NCI-H1417 treated with DMSO at 0.1 percent for 48 hours (cell line): ENCODE measurements at places on chromosomes 1 and 21.

GRCh38 chr1:81437649-81438048 is 363.1 kb upstream of the ADGRL2 start:
- DNase-seq = no peak

GRCh38 chr1:204289280-204289679 is 70.4 kb downstream of the PLEKHA6 start:
- DNase-seq = no peak

DNA sequence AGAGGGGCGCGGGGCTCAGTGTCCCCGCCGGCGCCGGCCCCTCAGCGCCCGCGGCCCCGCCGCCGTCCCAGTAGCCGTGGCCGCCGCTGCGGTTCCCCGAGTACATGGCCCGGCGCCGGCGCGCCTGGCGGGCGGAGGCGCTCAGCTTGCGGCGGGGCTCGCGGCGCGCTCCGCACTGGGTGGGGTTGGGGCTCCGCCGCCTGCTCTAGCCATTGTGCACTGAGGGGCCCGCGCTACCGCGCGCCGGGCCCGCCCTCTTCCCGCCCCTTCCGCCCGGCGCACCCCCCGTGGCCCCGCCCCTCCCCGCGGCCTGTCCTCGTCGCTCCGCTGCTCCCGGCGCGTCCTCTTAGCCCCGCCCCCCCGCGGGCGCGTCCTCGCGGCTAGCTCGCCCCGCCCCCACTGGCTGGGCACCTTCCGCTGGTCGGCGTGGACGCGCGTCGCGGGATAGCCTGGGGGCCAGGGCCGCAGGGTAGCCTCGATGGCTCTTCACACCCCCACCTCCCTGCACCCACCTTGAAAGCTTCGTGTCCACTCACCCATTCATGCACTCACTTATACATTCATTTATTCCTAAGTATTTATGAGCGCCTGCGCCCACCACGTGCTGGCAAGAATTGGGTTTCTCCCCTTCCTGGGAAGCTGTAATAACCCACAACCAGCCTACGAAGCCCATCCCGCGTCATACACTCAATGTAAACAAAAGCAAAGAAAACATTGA is at the start of the genes CHML and OPN3:
Gene CHML (minus strand): TSS at position 221 of the 718 bp plus-strand sequence. CDS start 4,603 bp downstream, outside the sequence.
Gene OPN3 (minus strand): TSS at position 221 of the 718 bp plus-strand sequence. CDS start 115 bp downstream, at position 106.
- DNase-seq = no peak

DNA sequence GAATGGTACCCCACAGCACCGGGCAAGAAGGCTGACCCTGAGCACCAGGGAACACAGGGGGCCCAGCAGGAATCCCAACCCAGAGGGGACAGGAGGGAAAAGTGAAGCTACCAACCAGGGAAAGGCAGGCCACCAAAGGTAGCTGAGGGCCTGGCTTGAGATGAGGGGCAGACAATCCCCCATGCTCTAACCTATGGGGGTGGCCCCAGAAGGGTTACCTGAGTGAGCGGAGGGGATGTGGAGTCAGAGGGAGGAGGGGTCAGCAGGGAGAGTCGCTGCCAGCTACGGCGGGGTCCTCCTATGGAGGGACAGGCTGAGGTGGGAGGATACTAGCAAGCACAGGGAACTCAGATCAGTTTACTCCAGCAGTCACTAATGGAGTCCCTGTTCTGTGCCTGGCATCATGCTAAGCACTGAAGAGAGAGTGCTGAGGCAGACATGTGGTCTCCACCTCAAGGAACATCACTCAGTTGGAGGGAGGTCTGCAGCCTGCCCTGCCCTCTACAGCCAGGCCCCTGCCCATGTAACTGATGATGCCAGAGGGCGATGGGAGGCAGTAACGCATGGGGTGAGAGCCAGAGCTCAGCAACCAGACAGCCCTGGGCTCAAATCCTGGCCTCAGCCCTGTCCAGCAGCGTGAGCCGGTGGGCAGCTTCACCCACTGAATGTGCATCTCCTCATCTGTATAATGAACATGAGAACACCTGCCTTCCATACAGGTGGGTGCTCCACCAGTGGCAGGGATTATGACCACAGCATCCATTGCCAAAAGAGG is 21.3 kb downstream of the CYB5RL start:
- DNase-seq = no peak

- peak; percentile 94 for DNase-seq
These were observed 3.5 kb upstream of the ARID1A start for GRCh38 chr1:26692211-26692792.

DNA sequence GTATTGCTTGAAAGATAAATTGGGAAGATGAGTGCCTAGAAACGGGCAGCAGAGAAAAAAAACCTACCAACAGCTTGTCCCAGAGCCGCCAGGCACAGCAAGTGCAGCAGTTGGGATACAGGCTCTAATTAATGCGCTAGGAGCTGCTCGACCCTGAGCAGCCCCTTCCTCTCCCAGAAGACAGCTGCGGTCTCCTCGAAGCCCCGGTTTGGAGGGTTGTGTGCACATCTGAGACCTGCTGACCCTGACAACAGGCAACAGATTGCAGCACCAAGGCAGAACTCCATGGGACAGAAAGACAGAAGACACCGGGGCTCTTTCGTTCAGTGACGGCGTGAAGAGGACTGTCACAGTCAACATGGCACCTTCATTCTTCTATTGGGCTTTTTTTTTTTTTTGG is 101.4 kb downstream of the TSEN15 start:
- no peak for DNase-seq

DNA sequence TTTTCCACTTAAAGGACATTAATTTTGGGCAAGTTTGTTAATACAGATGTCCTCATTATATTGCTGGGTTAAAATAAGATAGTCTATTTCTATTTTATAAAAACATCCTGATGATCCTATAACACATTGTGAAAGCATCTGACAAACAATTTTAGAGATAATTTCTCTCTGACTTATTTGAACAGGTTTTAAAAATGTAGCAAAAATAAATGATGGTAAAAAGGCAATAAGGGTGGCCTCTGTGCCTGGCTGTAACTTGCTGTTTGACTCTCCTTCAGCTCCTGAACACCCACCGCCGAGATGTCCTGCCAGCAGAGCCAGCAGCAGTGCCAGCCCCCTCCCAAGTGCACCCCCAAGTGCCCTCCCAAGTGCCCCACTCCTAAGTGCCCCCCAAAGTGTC is at the start of gene LCE1A:
Gene LCE1A (plus strand): TSS at position 301 of the 400 bp plus-strand sequence. CDS start 0 bp downstream, at position 301.
- no peak for DNase-seq

GRCh38 chr1:107000902-107001301 is 55.6 kb upstream of the PRMT6 start:
- DNase-seq = no peak

GRCh38 chr1:151474745-151475144 is 15.5 kb upstream of the POGZ start:
- DNase-seq = no peak

- DNase-seq = no peak
These were observed 34.0 kb downstream of the ST6GALNAC5 start for GRCh38 chr1:76901158-76901767.

GRCh38 chr1:187038784-187039183 is 210.0 kb downstream of the PLA2G4A start:
- DNase-seq = no peak

DNA sequence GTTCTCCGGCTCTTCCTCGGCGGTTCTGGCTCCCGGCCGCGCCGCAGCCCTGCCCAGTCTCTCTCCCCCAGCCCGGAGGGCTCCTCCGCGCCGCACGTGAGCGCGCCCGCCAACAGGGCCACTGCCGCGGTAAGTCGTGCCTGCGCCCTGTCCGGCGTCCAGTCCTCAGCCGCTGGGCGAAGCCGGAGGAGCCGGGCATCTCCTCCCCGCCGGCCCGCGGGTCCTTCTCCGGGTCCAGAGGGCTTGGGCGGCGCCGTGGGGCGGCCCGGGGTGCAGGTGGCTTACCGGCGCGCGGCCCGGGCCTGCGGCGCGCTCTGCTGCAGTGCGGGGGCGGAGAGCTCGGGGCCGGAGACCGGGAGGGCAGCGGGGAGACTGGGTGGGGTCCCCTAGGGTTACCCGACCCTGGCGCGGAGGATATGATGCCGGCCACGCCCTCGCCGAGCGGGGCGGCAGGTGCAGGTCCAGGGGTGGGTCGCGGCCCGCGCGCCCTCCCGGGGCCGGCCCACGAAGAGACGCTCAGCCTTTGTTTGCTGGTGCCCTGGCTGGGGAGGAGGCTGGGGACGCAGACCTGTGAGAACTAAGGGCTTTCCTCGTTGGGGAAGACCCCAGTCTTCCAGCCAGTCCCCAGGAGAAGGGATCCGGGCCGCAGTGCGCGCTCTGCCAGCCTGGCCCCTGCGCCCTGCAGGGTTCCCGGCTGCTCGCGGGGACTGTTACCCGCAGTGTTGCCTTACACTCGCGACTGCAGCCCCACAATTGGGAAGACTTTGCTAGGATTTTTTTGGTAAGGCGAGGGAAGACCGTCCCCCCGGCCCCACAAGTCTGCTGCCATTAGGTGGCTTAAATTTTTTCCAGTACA is at the start of gene DOP1B:
Gene DOP1B (plus strand): TSS at position 10 of the 856 bp plus-strand sequence. CDS start 7,910 bp downstream, outside the sequence.
- DNase-seq = no peak

DNA sequence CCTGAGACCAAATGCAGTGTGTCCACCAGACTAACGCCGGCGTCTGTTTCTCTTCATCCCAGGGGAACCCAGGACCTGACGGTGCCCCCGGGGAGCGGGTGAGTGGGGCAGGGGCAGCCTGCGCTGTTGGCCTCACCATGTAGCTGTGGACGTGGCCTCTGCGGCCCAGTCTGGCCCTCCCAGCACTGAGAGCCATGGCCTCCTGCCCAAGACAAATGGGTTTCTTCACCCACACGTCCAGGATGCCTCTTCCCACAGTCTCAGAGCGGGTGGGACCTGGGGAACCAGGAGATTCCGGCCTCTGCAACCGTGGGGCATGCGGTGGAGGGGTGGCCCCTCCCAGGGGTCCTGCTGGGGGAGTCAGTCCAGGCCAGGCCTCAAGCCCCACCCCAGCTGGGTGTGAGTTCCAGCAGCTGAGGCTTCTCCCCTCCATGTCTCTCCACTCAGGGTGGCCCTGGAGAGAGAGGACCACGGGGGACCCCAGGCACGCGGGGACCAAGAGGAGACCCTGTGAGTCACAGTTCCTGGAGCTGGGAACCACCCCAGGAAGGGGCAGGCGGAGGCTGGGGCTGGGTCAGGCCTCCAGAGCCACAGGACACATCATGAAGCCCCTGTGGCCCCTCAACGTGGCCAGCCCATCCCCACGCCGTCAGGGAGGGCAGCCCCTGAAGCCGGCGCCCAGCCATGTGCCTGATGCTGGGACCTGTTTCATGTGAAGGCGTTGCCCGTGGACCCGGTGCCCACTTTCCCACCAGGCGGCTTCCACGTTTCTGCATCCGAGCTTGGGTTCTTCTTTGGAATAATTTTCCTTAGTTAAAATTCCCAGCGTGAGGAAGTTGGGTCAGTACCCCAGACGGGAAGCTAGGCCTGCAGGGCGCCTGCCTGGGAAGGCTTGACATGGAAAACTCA is 11.0 kb downstream of the COL6A1 start:
- DNase-seq = no peak

DNA sequence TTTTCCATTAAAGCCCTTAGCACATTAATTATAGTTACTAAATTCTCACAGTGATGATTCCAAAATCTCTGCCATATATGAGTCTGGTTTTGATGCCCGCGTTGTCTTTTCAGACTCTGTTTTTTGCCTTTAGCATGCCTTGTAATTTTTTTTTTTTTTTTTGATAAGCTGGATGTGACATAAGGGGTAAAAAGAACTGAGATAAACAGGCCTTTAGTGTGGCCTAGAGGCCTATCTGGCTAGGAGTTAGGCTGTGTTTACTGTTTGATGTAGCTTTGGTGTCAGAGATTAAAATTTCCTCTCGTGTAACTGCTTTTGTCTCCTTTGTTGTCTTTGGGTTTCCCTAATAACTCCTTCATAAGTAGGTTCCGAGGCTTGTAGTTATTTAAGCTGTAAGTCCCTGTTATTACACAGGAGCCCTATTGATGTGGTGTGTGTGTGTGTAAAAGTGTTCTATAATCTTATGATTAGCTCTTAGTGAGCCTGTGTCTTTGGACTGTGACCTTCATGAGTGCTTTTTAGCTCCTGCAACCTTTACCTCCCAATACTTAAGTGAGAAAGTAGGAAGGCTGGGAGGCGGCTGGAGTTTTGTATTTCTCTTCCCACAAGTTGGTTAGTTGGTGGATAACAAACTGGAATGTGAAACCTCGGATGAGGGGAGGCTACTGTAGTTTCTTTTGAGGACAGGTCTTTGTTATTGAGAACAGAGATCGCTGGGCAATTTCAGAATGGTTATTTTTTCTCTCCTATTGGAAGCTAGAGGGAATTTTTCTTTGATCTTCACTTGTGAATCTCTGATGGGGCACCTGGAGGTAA is 19.3 kb downstream of the HS2ST1 start:
- no peak for DNase-seq

GRCh38 chr1:220894924-220895256 is 15.6 kb downstream of the HLX start:
- DNase-seq = no peak

- DNase-seq = no peak
These were observed 245.2 kb downstream of the LTN1 start for GRCh38 chr21:28747464-28747863.

GRCh38 chr1:55426156-55426555 is 211.0 kb upstream of the USP24 start:
- DNase-seq = no peak

DNA sequence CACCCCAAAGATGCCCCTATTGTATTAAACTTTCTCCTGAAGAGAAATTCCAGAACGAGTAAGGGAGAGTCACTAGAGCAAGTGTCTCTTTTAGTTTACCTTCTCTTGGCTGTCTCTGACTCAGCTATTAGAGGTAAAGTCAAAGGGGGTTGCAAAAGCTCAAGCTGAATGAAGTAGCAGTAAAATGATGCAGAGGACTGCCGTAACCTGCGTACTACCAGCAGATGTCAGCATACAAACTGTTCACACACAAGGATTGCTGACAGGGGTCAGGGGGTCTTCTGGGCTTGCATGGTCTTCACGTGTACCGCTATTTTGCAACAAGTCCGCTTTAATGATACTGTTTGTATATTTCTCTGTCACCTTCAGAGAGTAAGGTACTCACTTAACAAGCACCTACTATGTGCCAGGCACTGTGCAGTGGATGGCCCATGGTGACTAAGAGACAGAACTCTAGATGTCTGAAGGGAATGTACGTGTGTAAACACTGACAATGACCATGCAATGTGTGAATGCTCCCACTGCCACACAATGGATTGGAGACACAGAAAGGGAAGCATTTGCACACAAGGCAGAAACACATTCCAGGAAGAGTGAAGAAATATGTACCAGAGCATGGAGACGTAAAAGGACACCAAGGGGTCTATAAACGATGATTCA is 34.9 kb downstream of the CHML start:
- DNase-seq = no peak

DNA sequence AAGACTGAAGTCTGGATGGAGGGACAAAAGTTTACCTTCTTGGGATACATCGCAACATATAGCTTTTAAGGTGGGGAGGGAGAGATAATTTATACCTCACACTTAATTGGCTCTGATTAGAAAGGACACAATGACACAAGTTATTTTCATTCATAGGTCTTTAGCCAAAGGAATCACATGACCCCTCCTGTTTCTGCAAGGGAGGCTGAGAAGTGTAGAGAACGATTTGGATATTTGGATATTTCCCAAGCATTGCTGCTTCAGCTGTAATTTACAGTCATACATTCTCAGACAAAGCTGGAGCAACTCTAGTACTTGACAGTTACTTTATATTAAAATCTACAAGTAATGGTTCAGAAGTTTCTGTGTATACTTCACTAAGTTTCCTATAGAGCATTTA is 24.2 kb downstream of the DAP3 start:
- DNase-seq = no peak
